Omental fat pad (tissue), 4 donors: ENCODE measurements at places on chromosomes 2 and 18. TPM values are rescaled to one million over a fixed set of nuclear protein-coding genes. Genes with fewer than 3 reads are reported as not detected.

LHCGR gene
- 1.2 TPM for total RNA-seq

FHL2 gene
- total RNA-seq: 88.3 TPM

- no peak for DNase-seq
These were observed 141.5 kb upstream of the FIGN start for GRCh38 chr2:163877316-163877715.

DNA sequence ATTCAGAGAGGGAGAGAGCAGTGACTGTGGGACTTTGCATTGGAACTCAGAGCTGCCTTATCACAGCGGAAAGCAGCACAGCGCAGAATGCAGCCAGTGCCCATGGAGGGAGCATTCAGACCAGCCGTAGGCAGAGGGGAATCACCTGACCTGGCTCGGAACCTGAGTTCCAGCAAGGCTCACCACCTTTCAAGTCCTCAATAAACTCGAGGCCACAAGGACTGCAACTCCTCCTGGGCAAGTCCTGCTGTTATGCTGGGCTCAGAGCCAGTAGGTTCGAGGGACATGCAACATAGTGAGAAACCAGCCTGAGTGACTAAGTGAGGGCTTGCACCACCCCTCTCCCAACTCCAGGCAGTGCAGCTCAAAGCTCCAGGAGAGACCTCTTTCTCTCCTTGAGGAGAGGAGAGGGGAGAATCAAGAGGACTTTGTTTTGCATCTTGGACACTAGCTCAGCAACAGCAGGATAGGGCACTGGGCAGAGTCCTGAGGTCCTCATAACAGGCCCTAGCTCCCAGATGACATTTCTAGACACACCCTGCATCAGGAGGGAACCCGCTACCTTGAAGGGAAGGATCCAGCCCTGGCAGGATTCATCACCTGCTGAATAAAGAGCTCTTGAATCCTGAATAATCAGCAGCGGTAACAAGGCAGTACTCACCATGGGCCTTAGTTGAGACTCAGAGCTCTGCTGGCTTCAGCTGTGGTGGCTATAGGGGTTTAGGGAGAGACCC is 136.8 kb upstream of the OTOS start:
- no peak for DNase-seq
